ENCODE measurements at places on chromosomes 13 and 19.

DNA sequence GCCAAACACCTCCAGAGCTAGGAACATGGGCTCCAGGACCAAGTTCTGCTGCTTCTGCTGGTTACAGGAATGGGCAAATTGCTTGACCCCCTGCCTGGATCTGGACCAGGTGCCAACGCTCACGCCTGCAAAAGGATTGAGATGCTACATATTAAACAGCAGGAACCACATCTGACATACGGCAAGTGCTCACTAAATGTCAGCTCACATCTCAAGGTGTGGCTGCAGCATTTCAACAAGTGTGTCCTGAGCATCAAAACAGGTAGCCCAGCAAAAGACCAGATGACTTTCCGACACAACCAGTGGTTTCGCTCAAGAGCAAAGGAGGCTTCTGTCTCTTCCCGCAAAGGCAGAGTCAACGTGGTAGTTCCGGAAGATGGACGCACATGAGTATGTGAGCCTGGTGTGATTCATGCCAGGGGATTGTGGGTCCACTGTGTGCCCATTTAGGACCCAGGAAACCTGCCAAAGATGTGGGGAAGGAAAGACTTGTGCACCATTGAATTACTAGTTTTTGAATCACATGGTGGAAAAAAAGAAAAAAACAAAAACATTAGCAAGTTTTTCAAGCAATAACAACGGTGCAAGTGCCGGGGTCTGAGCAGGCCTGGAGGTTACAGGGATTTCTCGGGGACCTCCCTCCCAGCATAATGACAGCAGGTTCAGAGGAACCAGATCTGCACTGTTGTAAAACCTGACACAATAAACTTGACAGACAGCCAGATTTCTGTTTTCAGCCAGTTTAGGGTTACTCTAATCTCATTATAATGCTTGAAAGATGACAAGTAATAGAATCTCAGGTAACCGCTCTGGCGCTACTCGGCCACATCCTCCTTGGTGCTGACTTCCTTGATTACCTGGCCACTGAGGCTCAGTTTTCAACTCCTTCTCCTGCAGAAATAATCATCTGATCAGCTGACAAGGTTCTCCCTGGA lies 77.9 kb downstream of the SOX1 start:
- H3K36me3 ChIP-seq = no peaks in the 10 kb centered on the region
- H3K4me3 ChIP-seq = no peak overlapping the region
- no peaks in the 10 kb centered on the region for H3K27me3 ChIP-seq
- H3K27ac ChIP-seq = no peak overlapping the region

DNA sequence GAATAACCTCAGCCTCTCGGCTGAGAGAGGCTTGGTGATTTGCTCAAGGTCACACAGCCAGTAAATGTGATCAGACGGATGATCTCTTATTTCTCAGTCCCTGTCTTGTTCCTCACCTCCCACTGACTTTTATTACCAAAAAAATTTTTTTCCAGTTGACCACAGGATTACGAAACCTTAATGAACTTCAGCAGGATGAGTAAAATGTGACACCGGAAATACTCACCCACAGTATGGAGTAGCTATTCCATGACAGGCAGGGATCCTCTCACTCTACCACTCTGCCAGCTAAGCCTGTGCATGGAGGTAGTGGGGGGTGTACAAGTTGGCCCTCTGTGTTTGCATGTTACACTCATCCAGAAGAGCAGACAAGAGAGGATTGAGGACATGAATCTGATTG lies 916.4 kb downstream of the UQCRFS1 start:
- no peak for DNase-seq
- H3K4me3 ChIP-seq = no peak overlapping the region

DNA sequence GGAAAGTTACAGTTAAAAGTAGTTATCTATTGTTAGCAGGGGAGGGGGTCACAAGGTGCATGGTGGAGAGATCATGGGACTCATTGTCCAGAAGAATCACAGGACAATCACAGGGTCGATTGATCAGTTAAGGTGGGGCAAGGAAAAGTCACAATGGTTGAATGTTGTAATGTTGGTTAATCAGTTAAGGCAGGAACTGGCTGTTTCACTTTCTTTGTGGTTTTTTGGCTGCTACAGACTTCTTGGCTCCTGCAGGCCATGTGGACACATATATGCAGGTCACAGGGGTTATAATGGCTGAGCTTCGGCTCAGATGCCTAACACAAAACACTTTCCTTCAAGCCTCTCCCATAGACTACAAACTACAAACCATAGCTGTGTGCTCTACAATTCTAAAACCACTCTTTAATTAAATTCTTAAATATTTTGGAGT lies 6.9 kb upstream of the ZNF431 start:
- peaks cover 5% of the 10 kb centered on the region for H3K36me3 ChIP-seq
- peaks cover 12% of the 10 kb centered on the region for H3K4me1 ChIP-seq
- no peak for DNase-seq

GRCh38 chr19:45087531-45087930 lies 5.4 kb upstream of the PPP1R37 start:
- peak overlapping the region; percentile 95 for H3K27ac ChIP-seq
- H3K36me3 ChIP-seq = peaks cover 39% of the 10 kb centered on the region
- peak; percentile 83 for DNase-seq

- no peaks in the 10 kb centered on the region for H3K4me1 ChIP-seq
- no peak overlapping the region for H3K4me3 ChIP-seq
- DNase-seq = peak; percentile 1
These were observed 37.5 kb upstream of the VSTM2B start for GRCh38 chr19:29488316-29488715.

GRCh38 chr19:15014579-15014978 lies 34.7 kb upstream of the CASP14 start:
- no peaks in the 10 kb centered on the region for H3K4me1 ChIP-seq
- H3K36me3 ChIP-seq = no peaks in the 10 kb centered on the region
- no peak for DNase-seq
- no peak overlapping the region for H3K27ac ChIP-seq
- no peak overlapping the region for H3K4me3 ChIP-seq

- H3K27ac ChIP-seq = no peak overlapping the region
- no peak overlapping the region for H3K4me3 ChIP-seq
- H3K36me3 ChIP-seq = no peaks in the 10 kb centered on the region
- H3K27me3 ChIP-seq = no peaks in the 10 kb centered on the region
These were observed 381.1 kb downstream of the FGF14 start for GRCh38 chr13:102020611-102021216.

DNA sequence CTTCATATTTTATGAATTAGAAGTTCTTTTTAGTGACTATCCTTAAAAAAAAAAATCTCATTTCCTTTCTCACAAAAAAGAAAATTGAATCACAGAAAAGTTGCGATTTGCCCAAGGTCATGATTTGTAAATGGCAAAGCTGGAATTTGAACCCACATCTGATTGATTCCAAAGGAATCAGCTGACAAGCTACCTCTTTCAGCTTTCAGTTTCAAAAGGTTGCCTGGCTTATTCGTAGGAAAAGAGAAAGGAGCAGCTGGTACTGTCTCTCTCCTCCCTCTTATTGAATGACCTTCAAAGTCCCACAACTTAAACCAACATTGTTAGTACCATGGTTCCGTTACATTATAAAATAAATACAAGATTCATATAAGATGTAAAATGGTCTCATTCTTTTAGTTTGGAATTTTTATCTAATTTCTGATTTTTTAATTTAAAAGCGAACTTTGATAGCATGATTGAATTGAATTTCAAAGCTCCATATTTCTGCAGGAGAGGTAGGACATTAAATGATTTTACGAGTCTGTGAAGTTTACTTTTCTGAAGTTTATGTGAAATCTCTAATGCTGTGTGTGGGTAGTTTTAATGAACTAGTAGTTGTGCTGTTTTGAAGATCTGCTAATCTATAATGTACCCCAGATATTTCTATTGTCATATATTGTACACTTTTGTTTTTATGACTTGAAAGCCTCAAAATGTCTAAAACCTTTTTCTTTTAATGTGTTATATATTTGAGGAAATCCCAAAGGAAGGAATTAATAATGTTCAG lies 18.5 kb upstream of the KCTD4 start:
- peaks cover 7% of the 10 kb centered on the region for H3K36me3 ChIP-seq
- H3K4me1 ChIP-seq = peaks cover 3% of the 10 kb centered on the region
- H3K27me3 ChIP-seq = no peaks in the 10 kb centered on the region
- no peak for DNase-seq

DNA sequence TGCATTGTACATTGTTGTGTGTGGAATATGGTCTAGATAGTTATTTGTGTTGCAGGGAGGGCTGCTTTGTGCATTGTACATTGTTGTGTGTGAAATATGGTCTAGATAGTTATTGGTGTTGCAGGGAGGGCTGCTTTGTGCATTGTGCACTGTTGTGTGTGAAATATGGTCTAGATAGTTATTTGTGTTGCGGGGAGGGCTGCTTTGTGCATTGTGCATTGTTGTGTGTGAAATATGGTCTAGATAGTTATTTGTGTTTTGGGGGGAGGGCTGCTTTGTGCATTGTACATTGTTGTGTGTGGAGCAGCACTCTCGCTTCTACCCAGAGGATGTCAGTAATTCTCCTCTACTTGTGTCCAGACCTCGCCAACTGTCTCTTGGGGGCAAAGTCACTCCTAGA lies 36.3 kb upstream of the ZNF835 start:
- no peaks in the 10 kb centered on the region for H3K27me3 ChIP-seq
- H3K4me3 ChIP-seq = no peak overlapping the region
- DNase-seq = no peak
- no peaks in the 10 kb centered on the region for H3K36me3 ChIP-seq
- no peaks in the 10 kb centered on the region for H3K4me1 ChIP-seq

DNA sequence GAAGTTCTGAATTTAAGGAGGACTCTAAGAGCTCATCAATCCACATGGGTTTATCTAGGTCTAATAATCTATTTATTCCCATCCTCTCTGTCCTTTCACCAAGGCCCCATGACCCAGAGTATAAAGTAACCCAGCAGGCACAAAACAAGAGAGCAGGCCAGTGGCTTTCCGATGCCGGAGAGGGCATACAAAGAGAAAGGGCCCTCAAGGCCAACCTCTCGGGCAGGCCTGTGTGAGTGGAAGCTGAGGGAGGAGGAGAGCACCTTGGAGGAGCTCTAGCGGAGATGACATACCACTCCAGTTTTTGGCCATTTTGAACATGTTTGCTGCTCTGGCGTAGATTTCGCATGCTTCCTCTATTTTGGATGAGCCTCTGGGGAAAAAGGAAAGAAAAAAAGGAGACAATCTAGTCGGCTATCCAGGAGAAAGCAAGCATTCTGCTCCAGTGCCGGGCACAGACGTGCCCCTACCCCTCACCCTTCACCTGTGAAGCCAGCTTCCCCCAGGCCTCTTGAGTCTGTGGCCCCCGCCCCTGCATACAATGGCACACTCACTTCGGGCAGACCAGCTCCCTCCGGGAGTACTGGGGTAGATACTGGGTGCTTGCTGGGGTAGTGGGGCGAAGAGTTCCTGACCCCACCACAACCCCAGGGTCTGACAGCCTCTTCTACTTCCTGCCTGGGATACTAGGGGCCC lies 11.6 kb downstream of the NAPA start:
- no peak for DNase-seq
- H3K27me3 ChIP-seq = no peaks in the 10 kb centered on the region
- no peak overlapping the region for H3K4me3 ChIP-seq
- H3K4me1 ChIP-seq = no peaks in the 10 kb centered on the region
- H3K36me3 ChIP-seq = peaks cover 16% of the 10 kb centered on the region

- H3K4me3 ChIP-seq = no peak overlapping the region
- no peak for DNase-seq
- H3K4me1 ChIP-seq = no peaks in the 10 kb centered on the region
- H3K27ac ChIP-seq = no peak overlapping the region
These were observed 559.0 kb downstream of the PCDH17 start for GRCh38 chr13:58190577-58190976.

- no peak overlapping the region for H3K4me3 ChIP-seq
These were observed 4.6 kb upstream of the SLAIN1 start for GRCh38 chr13:77692746-77693448.

DNA sequence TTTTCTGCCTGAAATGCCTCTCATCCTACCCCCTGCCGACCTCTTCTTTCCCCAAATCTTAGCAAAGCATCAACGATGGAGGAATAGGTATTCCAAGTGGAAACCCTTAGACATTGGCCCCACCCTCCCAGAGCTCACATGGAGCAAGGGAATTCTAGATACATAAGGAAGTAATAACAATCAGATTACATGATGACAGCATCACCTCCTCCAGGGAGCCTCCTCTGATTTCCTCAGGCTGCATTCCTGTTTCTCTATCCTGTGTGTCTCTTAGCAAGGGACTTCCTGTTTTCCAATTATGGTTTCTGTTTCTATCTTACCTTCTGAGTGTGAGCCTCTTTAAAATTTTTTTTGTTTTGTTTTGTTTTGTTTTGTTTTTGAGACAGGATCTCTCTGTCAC lies 246.6 kb downstream of the TSHZ3 start:
- DNase-seq = no peak
- no peak overlapping the region for H3K4me3 ChIP-seq
- peak overlapping the region; percentile 60 for H3K27ac ChIP-seq
- peaks cover 6% of the 10 kb centered on the region for H3K27me3 ChIP-seq
- H3K36me3 ChIP-seq = no peaks in the 10 kb centered on the region

GRCh38 chr13:82878536-82878935 lies 1003.7 kb downstream of the SLITRK1 start:
- H3K4me1 ChIP-seq = no peaks in the 10 kb centered on the region
- no peak overlapping the region for H3K4me3 ChIP-seq
- no peak for DNase-seq
- no peaks in the 10 kb centered on the region for H3K27me3 ChIP-seq
- H3K27ac ChIP-seq = no peak overlapping the region

- no peak for DNase-seq
- no peaks in the 10 kb centered on the region for H3K27me3 ChIP-seq
- peaks cover 40% of the 10 kb centered on the region for H3K36me3 ChIP-seq
- peak overlapping the region; percentile 91 for H3K4me3 ChIP-seq
These were observed 900 bp downstream of the KBTBD7 start for GRCh38 chr13:41193469-41193868.

GRCh38 chr13:78589206-78589605 lies 14.1 kb downstream of the POU4F1 start:
- no peak overlapping the region for H3K4me3 ChIP-seq
- H3K27ac ChIP-seq = no peak overlapping the region
- H3K4me1 ChIP-seq = no peaks in the 10 kb centered on the region
- no peak for DNase-seq
- no peaks in the 10 kb centered on the region for H3K36me3 ChIP-seq
